MG63 (cell line): ENCODE measurements at places on chromosomes 2 and 18. TPM values are rescaled to one million over a fixed set of nuclear protein-coding genes. Genes with fewer than 3 reads are reported as not detected.

DNA sequence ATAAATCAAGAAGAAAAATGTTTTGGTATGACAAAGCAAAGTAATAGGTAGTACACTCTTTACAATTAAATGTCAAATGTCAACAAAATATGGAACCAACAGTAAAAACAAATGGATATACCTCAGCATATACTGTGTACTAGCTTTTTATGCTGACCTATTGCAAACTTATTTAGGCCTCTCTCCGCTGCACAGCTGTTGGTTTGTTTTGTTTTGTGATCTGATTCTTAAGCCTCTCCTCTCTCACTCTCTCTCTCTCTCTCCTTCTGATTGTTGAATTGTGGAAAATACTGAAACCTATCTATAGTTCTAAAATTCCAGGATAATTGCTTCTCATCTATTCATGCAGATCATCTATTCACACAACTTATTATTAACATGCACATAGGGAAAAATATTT lies 154.9 kb upstream of the ARHGAP28 start:
- DNase-seq: no peak

DNA sequence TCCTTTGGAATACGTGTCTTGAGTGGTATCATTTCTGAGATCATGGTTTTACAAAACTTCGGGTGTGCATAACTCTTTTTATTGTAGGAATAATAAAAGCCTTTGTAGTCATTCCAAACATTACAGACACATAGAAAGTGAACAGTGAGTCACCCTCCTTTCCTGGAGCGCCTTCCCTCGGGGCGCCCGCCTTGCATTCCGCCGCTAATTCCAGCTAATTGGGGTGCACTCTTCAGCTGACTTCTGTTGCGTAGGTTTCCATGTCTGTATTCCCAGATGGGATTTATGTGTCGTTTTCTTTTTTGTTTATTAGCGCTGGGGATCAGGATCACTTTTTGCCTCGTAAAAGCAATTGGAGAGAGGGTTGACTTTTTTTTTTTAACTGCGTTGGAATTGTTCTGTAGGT lies 18.7 kb downstream of the SH3BP4 start:
- DNase-seq: peak; percentile 68

DNA sequence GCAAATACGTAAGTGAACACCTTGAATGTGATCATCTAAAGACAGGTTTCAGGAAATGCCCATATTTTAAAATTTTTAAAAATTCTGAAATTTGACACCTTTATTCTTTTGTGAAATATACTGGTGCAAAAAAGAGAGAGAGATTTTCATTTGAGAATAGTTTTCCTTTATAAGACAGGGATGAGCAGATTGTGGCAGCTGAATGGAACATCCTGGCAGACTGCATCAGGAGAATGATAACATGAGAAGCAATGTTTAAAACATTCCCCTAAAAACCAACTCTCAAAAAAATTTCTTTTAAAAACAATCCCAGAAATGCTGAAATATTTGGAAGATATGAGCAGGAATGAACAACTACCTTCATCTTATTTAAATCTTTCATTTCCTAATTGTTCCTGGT lies 744.8 kb upstream of the ID2 start:
- DNase-seq: no peak

DNA sequence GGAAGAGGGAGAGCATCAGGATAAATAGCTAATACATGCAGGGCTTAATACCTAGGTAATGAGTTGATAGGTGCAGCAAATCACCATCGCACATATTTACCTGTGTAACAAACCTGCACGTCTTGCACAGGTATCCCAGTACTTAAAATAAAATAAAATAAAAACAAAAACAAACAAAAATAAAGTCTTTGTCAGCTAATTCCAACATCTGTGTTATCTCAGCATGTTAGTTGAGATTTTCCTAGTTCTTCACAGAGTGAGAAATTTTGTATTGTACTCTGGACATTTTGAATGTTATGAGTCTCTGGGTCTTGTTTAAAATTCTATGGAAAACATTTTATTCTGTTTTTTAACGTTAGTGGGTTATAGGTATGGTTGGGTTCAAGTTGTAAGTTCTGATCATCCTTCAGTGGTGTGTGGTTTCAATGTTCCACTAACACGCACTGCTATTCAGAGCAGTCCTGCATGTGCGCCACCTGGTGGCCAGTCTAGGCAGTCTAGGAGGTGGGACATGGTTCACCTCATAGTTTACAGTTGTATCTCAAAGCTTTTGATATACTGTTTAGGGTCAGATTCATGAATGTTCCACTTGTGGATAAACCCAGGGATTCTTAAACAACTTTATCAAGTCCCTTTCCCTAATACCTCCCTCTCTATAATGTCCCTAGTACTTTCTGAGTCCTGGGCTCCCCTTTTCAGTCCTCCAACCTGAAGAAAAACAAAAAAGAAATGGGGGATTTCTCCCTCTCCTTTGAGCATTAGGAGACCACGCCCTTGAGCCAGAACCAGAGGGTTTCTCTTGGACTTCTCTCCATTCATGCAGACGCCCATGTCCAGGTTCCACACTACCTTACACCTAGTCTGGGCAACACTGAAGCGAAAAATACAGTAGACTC lies 213.4 kb upstream of the GATA6 start:
- DNase-seq: peak; percentile 48

DNA sequence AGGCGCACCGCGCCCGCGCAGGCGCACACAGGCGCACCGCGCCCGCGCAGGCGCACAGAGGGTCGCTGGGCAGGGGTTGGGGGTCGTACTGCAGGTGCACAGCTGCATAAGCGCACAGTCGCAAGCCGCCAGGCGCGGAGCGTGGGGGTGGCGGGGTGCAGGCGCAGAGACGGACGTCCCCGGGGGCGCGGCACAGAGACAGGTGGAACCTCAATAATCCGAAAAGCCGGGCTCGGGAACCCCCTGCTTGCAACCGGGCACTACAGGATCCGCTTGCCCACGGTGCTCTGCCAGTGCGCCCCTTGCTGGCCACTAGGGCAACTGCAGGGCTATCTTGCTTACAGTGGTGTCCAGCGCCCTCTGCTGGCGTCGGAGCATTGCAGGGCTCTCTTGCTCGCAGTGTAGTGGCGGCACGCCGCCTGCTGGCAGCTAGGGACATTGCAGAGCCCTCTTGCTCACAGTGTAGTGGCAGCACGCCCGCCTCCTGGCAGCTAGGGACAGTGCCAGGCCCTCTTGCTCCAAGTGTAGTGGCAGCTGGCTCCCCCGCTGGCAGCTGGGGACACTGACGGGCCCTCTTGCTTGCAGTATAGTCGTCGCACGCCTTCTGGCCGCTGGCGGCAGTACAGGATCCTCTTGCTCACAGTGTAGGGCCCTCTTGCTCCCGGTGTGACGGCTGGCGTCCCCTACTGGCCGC lies 34.9 kb downstream of the FAM110C start:
- DNase-seq: peak; percentile 56

DNA sequence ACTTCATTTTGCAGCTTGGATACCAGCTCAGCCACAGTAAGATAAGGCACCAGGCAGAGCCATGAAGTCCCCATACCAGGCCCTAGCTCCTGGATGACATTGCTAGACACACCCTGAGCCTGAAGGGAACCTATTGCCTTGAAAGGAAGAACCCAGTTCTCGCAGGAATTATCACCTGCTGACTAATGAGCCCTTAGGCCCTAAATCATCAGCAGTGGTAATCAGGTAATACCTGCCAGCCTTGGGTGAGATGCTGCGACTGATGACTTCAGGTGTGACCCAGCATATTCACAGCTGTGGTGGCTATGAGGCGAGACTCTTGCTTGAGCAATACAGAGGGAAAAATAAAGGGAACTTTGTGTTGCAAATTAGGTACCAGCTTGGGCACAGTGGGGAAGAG lies 24.9 kb downstream of the CLK1 start:
- no peak for DNase-seq

GRCh38 chr18:55376387-55376786 lies 211.6 kb downstream of the TCF4 start:
- DNase-seq: no peak

DNA sequence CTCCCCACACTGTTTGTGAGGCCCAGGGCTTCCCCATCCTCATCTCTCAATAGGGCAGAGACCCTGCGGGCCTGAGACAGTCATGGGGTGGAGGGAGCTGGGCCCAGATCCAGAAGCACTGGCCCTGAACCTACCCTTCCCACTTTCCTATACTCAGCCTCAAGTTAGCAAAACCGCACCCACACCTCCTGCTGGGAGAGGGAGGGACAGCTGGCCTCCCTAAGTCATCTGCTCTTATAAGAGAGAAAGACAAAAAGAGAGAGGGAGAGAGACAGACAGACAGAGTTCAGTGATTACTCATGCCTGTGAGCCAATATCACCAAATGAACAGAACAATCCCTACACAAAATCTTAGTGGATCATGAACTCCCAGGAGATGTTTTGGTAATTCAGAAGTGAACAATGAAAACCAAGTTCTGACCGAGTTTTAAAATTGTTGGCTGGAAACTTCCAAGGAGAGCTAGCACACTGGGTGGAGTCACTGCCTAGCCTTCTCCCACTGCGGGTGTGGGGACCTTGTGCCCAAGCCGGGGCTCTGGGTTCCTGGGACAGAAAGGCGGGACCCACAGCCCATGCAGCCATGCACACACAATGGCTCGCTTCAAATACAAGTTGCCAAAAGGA lies 130.5 kb downstream of the PXDN start:
- DNase-seq: peak; percentile 40

IKZF2 gene
- total RNA-seq: 2.5 and 5.2 TPM in 2 replicates

DNA sequence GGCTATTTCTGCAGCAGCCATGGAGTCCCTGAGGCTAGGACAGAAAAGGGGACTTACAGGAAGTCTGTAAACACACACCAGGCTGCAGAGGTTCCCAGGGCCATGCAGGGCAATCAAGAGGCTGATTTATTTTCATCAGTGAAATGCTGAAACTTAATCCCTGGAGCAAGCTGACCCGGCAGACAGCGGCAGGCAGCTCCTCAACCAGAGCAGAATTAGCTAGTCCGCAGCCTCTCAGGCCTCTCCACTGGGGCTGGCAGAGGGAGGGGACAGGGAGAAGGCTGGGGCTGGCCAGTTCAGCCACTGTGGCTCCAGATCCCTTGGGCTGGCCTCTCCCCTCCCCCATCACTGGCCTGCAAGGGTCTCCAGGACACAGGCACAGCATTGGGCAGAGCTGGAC lies 136.3 kb downstream of the TNS1 start:
- DNase-seq: no peak

PPP1CB gene
- total RNA-seq: 108 and 180 TPM in 2 replicates

GRCh38 chr2:236915186-236915585 lies 170.5 kb upstream of the COPS8 start:
- DNase-seq: no peak

- no peak for DNase-seq
Measured at GRCh38 chr2:44954889-44955592, 13.5 kb downstream of the SIX3 start.
